ENCODE measurements at places on chromosomes 7 and 10. TPM values are rescaled to one million over a fixed set of nuclear protein-coding genes. Genes with fewer than 3 reads are reported as not detected.

- DNase-seq = no peak
These were observed 89.2 kb downstream of the CUL2 start for GRCh38 chr10:35000936-35001335.

DNA sequence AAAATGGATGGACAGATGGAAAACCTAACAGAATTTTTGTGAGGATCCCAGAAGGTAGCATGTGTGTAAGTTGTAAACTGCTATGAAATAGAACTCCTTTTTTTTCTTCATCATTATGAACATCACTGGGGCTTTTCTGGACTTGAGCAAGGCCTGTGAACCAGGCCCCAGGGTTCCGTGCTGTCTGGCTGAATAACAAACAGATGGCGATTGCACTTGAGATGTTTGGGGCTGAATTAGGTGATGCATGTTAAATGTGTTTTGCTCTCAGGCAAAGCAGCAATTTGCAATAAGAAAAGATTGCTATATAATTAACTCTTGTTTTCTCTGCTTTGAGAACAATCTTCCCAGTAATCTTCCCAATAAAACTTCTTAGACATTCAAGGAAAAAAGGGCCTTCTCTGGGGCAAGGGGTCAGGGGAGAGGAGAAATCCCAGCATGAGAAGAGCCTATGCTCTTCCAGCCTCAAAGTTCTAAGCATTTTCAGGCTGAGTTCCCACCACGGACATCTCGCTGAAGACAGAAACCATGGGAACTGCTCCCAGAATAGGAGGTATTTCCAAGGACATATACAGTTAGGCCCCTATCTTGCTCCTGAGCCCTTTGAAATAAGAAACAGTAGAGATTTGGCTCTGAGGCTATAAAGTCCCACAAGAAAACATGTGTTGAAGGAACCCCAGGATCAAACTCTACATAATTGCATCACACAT lies 98.7 kb downstream of the ITIH5 start:
- no peak for DNase-seq

- no peak for DNase-seq
These were observed 16.6 kb downstream of the BAG3 start for GRCh38 chr10:119667562-119668328.

GRCh38 chr10:3324612-3325038 lies 152.0 kb upstream of the PITRM1 start:
- DNase-seq = no peak

GRCh38 chr10:119613741-119614140 lies 17.0 kb upstream of the TIAL1 start:
- no peak for DNase-seq

GRCh38 chr7:75914169-75914654 lies 743 bp upstream of the POR start:
- no peak for DNase-seq

DNA sequence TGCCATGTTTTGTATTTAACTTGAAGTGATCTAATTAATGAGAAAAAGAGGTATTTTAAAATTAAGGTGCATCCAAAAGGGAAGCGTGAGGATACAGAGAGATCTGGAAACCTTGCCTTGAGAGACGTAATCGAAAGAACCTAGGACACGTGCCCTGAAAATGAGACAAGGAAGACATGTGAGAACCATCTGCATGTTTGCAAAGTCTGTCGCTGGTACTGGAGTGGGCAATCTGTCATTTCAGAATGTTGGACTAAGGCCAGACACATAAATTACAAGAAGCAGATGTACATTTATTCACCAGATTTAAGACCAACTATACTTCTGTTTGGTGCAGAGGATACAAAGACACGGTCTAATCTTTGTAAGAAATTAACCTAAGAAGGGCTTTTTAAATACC lies 9.2 kb downstream of the AGR2 start:
- no peak for DNase-seq

- no peak for DNase-seq
These were observed 365.7 kb downstream of the GATA3 start for GRCh38 chr10:8420182-8420581.

DNA sequence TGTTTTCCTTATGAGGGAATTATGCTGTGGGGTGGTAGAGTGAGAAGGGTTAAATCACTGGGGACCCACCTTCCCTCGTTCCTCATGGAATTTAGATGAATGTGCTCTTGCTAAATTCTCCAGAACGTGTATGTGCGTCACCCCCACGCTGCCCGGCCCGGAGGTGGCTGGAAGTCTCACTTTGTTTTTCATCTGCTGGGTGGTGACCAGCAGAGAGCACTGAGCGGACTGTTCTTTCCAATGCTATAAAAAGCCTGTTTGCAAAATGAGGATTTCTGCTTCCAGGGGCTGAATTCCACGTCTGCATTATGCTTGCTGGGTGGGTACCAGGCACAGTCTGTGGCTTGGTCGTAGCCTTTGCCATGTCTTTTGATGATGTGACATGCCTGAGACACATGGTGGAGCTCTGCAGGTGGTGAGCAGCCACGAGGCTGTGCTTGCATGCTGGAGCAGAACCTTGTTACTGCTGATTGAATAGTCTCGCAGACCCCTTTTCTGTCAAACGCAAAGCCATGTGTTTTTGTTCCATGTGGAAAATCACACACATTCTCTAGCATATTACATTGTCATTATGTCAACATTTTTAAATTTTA lies 31.9 kb upstream of the INSYN2A start:
- no peak for DNase-seq

DNA sequence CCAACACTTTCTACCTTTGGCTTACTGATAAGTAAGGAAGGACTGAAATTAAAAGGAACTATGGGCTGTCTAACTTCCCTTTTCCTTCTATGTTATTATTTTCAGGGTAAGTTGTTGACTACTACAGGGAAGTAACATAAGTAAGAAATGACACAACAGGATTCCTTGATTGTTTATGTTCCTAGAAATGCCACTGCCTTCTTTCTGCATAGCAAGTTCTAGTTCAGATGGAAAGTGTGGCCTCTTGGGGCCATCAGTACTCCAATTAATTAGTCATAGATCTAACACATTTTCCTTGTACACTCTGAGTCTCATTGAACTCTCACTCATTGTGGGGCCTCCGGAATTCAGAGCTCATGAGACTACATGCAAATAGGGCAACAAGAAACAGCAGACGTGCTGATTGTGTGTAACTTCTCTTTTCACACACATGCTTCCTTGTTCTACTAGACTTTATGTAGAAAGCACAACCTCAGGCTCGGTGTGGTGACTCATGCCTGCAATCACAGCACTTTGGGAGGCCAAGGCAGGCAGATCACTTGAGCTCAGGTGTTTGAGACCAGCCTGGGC lies 35.3 kb upstream of the HIBADH start:
- DNase-seq = no peak

DNA sequence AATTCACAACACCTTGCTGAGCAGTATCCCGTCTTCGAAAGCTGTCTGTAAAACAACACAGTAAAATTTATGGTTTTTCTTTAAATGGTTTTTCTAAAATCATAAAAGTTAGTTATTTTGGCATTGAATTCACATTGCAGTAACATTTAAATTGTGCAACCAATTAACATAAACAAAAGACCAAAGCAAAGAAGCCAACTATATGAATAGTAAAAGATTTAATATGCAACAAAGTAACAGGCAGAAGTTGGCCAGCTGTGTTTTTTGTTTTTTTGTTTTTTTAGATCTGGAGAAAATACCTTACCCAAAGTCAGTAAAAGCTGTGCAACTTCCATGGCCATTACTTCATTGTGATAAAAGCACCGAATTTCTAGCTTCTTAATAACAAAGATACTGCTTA lies 11.3 kb downstream of the SRI start:
- no peak for DNase-seq

GRCh38 chr10:80598084-80598798 lies 60.5 kb downstream of the SH2D4B start:
- no peak for DNase-seq

DNA sequence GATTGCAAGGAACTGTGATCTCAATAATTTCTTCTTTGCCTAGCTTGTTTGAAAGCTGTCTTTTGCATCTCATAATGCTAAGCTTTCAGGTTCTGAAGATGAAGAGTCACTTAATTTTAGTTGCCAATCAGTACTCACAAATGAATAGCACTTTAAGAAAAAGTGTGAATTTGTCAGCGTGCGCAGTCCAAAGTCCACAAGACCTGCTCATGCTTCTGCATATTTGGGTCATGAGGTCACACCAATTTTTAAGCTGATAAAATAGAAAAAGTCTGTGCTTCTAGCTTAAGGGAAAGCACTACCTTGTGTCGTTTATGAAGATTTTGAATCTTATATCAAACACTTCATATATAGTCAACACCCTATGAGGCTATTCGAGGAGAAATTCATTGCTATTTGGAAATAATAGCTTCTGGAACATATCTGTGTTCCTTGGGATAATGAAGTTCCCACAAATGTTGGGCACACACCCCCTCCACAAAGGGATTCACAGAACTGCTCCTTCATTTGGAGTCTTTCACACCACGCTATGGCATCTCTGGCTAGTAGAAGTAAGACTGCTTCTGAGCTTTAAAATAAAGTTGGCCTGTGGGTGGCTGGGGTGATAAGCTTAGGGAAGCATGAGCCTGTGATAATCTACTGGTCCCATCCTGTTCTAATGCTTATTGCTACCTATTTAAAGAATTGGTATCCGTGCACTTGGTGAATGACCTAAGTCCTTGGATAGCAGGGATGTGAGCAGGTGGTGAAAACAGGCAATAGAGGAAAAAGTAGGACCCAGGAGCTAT lies 33.3 kb downstream of the A1CF start:
- no peak for DNase-seq

GRCh38 chr7:114554781-114555537 lies 140.3 kb downstream of the FOXP2 start:
- no peak for DNase-seq

GRCh38 chr10:27716521-27716920 lies 29.1 kb downstream of the MKX start:
- no peak for DNase-seq

- peak; percentile 88 for DNase-seq
These were observed 837 bp upstream of the IGFBP3 start for GRCh38 chr7:45921699-45922519.

GRCh38 chr10:10096898-10097297 lies 920.8 kb upstream of the CELF2 start:
- no peak for DNase-seq

Gene A1CF
- not detected for total RNA-seq

Gene MXI1
- total RNA-seq = 10.3 TPM

Gene ANKRD61
- total RNA-seq = not detected

Gene EBF3
- 1.3 TPM for total RNA-seq

Gene STEAP2
- total RNA-seq = 0.49 TPM

Gene CH25H
- 10.0 TPM for total RNA-seq

Gene SYCE1
- total RNA-seq = 0.26 TPM

Gene FAM25G
- not detected for total RNA-seq

Gene MYO1G
- total RNA-seq = 0.13 TPM

Gene SNX10
- 13.8 TPM for total RNA-seq

Gene HMX2
- total RNA-seq = not detected

Gene CRHR2
- 0.38 TPM for total RNA-seq

Gene LHPP
- 4.2 TPM for total RNA-seq

Gene ATRNL1
- 32.5 TPM for total RNA-seq

Measured in endothelial cell (in vitro differentiated cells).